Vagina (tissue), 2 donors: ENCODE measurements at places on chromosomes 16 and 17.

DNA sequence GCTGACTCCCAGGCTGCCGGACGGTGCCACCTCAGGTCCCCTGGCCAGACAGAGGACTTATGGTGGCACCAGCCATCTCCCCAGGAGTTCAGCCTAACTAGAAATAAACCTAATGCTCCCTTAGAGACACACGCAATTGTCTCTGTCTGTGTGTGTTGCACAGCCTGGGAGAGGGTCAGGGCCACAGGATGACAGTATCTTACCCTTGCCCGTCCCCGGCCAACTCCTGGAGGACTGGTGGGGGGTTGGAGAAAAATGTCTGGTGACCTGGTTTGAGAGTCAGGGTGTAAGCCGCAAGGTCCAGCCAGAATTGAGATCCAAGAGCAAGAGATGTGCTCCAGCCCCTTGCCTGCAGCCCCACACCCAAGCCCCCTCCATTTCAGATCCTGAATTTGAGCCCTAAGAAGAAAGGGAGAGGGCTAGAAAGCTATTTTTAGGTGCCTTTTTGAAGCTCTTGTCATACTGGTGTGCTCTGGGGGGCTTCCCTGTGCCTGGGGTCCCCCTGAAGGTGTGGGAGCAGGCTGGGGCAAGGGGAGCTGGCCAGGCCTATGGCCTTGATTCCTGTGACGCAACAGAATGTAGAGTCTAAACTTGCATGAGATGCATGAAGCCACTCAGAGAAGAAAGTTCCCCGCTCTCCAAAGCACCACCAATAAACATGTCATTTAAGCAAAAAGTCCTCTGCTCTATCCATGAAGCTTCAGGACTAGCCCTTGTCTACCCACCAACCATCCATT, 12.9 kb downstream of the ZNF319 start:
- no peaks in the 10 kb centered on the region for H3K27me3 ChIP-seq
- no peaks in the 10 kb centered on the region for H3K36me3 ChIP-seq
- peaks cover 17% of the 10 kb centered on the region for H3K4me1 ChIP-seq
- H3K4me3 ChIP-seq, result no peak overlapping the region
- DNase-seq, result no peak

- no peak overlapping the region for H3K4me3 ChIP-seq
- DNase-seq, result no peak
- peaks cover 12% of the 10 kb centered on the region for H3K4me1 ChIP-seq
- no peaks in the 10 kb centered on the region for H3K27me3 ChIP-seq
Observed at GRCh38 chr17:77245162-77245926, 104.6 kb downstream of the SEC14L1 start.

GRCh38 chr16:1724491-1724890, 18.5 kb downstream of the MAPK8IP3 start:
- no peak overlapping the region for H3K4me3 ChIP-seq
- H3K27ac ChIP-seq, result no peak overlapping the region
- no peaks in the 10 kb centered on the region for H3K27me3 ChIP-seq
- no peak for DNase-seq
- H3K4me1 ChIP-seq, result peaks cover 35% of the 10 kb centered on the region

- H3K27ac ChIP-seq, result peak overlapping the region; percentile 84
- peak overlapping the region; percentile 69 for H3K4me3 ChIP-seq
- H3K36me3 ChIP-seq, result no peaks in the 10 kb centered on the region
- no peaks in the 10 kb centered on the region for H3K27me3 ChIP-seq
- no peak for DNase-seq
- peaks cover 47% of the 10 kb centered on the region for H3K4me1 ChIP-seq
Observed at GRCh38 chr17:76382351-76382802, 2.0 kb upstream of the SPHK1 start.
